Cerebellar nuclear complex (tissue), 1 donor: ENCODE measurements at places on chromosomes 16 and 17.

- no peak for DNase-seq
Observed at GRCh38 chr16:30924913-30925631, 1.7 kb downstream of the FBXL19 start.

DNA sequence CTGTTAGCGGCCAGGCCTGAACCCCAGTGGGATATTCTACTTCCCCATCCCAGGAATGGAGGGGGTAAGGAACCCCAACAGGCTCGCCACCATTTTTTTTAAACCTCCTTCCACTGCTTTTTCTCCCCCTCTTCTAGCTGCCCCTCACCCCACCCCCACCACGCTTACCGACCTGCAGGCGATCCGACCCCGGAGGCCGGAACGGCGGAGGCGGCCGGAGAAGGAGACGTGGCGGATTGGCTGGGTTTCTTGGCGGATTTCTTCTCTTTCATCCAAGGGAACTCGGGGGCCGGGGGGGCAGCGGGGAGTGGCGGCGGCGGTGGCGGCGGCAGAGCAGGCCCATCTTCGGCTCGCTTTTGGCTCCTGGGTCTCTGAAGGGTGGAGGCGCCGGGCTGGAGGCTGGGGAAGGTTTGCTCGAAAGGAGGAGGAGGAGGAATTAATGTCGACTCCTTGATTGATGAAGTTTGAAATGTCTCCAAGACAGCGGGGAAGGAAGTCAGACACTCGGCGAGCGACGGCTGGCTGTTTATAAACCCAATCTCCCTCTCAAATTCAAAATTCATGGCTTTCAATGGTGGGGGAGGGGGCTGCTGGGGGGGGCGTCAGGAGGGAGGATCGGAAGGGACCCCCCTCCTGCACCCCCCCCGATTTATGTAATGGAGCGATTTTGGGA, 424 bp downstream of the HOXB2 start:
- no peak for DNase-seq

GRCh38 chr17:42289611-42290181, 1.4 kb downstream of the STAT5A start:
- DNase-seq = no peak

GRCh38 chr17:58377093-58377601, 25.1 kb upstream of the SUPT4H1 start:
- no peak for DNase-seq

- peak; percentile 31 for DNase-seq
Observed at GRCh38 chr17:8125154-8125946, 1.4 kb upstream of the HES7 start.

GRCh38 chr17:50428831-50429424, 2.9 kb downstream of the ACSF2 start:
- DNase-seq = no peak

GRCh38 chr16:87674419-87674818, 72.1 kb downstream of the JPH3 start:
- no peak for DNase-seq

DNA sequence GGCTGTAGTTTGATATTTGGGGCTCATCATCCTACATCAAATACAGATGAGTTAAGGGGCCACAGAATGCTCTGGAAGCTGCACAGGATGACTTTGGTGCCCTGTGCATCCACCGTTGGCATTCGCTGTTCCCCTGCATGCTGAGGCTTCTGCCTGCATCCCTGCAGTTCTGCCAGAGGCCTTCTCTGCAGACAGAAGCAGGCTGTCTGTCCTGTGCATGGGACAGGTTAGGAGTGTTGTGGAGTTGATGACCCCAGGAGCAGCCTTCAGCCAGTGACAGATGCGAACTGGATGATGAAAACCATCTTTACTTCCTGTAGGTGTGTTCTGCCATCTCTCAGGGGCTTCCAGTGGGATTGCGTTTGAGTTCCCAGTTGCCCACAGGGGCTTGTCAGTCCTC, 13.6 kb upstream of the TNS4 start:
- no peak for DNase-seq

DNA sequence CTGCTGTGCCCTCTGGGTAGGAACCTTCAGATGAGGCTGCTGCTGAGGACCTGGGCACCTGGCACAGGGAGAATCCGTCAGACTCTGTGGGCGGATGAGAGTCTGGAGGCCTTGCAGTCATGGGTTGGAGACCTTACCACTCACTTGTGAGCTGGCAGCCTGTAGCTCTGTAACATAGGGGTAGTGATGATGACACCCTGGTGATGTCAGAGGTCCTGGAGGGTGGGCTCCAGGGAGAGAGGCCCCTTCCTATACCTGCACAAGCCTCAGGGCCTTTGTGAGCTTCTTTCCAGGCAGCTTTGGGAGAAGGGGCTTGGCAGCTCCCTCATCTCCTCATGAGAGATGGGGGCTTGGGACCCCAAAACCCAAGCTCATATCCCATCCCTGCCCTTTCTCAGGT, 1.6 kb downstream of the MIEF2 start:
- no peak for DNase-seq

DNA sequence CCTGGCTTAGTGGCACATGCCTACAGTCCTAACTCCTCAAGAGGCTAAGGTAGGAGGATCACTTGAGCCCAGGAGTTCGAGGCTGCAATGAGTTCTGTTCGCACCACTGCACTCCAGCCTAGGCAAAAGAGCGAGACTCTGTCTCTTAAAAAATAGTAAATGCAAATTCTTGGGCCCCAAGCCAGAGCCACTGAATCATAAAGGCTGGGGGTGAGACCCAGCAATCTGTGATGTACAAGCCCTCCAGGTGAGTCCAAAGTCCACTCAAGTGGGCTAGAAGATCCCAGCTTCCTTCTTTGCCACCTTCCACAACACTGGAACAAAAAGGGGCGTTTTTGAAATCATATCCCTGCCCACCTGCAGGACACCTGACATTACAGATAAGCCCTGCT, 16.9 kb downstream of the TRIM25 start:
- no peak for DNase-seq

DNA sequence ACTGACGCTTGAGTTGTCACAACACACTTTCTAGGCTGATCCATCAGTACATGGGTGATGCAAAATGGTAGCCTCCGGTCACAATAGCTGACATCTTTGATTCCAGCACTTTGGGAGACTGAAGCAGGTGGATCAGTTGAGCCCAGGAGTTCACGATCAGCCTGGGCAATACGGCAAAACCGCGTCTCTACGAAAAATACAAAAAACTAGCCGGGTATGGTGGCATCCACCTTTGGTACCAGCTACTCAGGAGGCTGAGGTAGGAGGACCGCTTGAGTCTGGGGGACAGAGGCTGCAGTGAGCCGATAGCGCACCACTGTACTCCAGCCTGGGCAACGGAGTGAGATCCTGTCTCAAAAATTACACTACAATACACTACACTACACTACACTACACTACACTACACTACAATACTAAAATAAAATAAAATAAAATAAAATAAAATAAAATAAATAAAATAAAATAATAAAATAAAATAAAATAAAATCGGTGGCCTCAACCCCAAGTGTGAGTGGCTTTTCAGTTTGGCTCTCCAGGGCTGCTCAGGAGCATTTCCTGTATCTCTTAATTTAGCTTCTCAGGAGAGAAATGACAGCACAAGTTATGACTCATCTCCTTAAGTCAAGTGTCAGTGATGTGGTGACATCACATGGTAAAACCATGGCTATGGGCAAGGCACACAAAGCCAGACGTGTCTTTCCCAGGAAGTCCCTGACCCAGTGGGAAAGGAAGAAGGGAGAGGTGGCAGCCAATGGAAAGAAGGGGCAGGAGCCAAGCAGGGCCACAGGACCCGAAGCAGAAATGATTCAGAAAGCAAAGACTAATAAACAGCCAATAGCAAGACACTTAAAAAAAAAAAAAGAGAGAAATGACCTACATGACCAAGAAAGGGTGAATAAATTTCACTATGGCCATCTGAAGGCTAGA, 75.3 kb upstream of the TBC1D3K start:
- DNase-seq = no peak

DNA sequence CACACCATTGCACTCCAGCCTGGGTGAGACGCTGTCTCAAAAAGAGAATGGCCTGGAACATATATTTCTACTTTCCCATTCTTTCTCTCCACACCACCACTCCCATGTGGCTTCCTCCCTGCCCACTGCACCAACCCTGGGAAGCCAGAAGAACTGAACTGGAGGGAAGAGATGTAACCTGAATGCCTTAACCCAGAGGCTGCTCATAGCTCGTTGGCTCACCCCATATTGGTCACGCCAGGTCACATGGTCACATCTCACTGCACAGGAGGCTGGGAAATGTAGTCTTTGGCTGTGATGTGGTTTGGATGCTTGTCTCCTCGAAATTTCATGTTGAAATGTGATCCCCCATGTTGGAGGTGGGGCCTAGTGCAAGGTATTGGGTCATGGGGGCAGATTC, 5.9 kb upstream of the DNAH17 start:
- no peak for DNase-seq

GRCh38 chr16:22685459-22685830, 128.5 kb upstream of the HS3ST2 start:
- no peak for DNase-seq

DNA sequence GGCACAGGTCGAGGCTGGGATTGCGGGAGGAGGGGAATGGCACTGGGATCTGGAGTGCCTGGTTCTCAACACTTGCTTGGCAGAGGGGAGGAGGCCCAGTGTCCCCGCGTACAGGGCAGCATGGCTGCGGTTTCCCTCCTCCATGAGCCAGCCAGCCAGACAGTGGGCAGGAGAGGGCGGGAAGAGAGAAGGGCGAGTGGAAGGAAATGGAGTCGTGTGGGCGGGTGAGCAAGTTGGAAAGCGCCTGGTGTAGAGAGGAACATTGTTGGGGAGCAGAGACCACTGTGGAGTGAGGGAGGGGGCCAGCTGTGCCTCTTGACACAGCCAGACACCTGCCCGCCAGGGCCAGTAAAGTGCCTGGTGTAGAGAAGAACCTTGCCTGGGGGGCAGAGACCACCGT, 130.5 kb downstream of the OR1D5 start:
- DNase-seq = no peak

DNA sequence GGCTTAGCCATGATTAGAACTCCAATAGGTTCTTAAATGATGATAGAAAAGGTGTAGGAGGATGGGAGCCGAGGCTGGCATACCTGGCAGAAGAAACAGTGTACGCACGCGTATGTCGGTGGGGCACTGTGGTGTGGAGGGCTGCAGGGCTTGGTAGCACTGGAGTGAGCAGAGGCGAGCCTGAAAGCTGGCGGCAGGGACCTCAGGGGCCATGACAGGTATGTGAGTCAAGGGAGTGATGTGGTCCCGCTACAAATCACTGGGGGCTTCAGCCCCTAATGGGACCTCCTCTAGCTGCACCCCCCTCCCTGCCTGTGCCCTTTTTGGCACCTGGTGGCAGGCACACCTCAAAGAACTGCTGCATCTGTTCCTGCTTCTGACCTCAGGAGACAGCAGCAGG, 67.3 kb downstream of the RAI1 start:
- no peak for DNase-seq

- no peak for DNase-seq
Observed at GRCh38 chr16:82149536-82149935, 20.5 kb downstream of the MPHOSPH6 start.

DNA sequence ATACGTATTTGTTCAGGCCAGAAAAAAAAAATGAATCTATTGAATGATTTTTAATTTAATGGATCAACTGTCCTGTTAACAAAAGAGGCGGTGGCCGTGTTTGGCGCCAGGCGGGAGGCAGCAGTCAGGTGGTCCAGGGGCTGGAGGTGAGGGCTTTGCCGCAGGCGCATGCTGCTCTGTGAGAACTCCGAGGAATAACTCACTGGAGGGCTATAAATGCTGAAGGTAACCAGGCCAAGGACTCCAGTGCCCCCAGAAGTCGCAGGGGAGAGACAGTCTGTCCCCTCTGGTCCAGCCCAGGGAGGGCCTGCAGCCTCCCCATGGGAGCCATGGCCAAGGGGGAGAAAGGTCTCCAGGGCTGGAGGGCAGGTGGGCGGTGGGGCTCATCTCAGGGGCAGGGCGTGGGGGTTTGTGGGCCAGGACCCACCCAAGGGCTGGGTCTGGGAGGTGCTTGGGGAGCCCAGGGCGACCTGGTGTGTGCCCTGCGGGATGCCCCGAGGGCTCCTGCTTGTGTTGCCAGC, 7.1 kb upstream of the BAHCC1 start:
- no peak for DNase-seq

GRCh38 chr17:40516581-40517285, 15.3 kb upstream of the TNS4 start:
- no peak for DNase-seq

DNA sequence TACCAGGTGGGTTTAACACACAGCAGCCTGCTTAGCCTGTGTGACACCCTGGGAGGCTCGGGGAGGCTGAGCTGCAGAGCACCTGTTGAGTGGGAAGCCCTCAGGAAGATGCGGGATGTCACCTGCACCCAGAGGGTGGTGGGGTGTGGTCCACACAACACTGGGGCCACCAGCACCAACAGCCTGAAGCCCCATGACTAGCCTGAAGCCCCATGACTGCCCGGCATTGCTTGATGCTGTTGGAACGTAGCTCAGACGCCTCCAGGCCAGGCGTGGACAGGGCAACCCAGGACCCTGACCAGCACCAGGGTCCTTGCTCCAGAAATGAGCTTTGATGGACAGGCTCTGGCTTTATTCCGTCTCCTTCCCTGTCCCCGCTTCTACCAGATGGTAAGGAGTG, 76.3 kb upstream of the ZNF469 start:
- no peak for DNase-seq

DNA sequence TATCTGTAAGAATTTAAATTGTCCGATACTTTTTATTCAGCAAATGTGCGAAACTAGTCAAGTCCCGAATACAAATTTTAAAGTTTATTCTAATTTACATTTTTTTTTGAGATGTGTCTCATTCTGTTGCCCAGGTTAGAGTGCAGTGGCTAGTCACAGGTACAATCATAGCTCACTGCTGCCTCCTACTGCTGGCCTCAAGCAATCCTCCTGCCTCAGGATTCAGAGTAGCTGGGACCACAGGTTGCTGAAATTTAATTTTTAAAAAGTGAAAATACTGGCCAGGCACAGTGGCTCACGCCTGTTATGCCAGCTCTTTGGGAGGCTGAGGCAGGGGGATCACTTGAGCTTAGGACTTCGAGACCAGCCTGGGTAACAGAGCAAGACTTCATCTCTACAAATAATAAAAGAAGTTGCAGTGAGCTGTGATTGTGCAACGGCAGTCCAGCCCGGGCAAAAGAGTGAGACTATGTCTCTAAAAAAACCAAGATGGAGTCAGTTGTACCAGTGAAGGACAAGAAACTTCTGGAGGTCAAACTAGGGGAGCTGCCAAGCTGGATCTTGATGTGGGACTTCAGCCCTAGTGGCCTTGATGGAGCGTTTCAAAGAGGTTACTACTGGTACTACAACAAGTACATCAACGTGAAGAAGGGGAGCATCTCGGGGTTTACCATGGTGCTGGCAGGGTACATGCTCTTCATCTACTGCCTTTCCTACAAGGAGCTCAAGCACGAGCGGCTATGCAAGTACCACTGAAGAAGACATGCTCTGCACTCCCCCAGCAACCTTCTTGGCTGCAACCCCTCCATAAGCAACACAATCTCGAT, 5.6 kb downstream of the POLG2 start:
- no peak for DNase-seq

GRCh38 chr17:1978396-1978949, 46.7 kb downstream of the RTN4RL1 start:
- DNase-seq = peak; percentile 6

GRCh38 chr16:56637814-56638750, at the start of gene MT1A:
MT1A (plus strand) TSS chr16:56638666; CDS start chr16:56638739, 73 bp downstream.
- DNase-seq = no peak
